ENCODE measurements at places on chromosomes 1 and 21. TPM values are rescaled to one million over a fixed set of nuclear protein-coding genes. Genes with fewer than 3 reads are reported as not detected.

GRCh38 chr1:193325042-193325441, 138.6 kb upstream of the B3GALT2 start:
- DNase-seq: no peak

DNA sequence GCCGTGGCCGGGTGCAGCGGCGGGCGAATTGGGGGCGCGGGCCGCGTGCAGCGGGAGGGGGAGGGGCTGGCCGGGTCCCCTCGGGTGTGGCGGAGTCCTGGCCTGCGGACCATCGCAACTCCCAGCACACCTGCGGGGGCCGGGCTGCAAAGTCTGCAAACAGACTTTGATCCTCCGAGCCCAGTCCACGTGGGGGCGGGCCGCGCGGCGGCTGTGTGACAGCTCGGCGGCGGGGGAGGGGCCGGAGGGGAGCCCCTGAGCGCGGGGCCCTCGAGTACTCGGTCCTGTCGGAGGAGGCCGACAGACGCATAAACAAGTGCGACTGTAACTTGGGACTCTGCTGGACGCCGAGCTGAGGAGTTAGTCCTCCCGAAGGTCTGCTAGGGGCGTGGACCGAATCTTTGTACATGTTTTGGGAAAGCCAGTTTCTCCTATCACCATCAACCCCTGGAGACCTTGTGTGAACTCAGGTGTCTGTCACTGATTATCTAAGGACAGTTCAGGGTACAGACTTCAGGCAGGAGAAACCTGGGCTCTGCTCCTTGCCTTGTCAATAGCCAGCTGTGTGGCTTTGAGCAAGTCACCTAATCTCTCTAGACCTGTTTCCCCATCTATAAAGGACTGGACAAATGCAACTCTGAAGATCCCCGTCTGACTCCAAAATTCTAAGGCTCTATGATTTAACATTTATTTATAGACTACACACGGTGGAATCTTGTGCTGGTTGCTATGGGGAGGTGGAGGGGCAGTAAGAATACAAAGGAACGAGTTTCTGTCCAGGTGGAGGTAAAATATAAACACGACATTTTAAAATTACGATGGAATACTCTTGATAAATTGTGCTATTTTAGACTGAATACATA, 710 bp upstream of the SLC30A1 start:
- no peak for DNase-seq

NOL9 gene
- 14.8 TPM for polyA plus RNA-seq

LCE1C gene
- not detected for polyA plus RNA-seq

DNA sequence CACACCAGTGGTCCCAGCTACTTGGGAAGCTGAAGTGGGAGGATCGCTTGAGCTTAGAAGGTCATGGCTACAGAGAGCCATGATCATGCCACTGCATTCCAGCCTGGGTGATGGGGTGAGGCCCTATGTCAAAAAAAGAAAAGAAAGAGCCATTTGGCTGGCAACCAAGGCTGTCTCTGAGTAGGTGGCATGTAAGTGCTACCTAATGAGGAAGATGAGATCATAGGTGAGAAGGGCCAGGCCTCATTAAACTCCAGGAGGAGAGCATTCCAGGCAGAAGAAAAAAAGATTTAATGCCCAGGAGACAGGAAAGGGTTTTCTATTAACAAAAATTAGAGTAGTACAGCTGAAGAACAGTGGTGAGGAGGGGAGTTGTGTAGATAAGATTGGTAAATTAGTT, 103.4 kb upstream of the ZNF678 start:
- DNase-seq: no peak

KCTD3 gene
- 78.1 TPM for polyA plus RNA-seq

DNA sequence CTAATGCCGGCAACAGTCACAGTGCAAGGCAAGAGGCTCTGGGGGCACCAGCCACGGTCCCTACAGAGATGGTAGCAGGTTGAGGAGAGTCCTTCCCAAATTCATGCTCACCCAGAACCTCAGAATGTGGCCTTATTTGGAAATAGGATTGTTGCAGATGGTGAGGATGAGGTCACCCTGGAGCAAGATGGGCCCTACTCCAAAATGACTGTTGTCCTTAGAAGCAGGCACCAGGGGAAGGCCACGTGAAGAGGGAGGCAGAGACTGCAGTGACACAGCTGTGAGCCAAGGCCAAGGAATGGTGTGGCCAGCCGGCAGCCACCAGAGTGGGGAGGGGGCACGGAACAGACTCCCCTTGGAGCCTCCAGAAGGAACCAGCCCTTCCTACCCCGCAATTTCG, 70.8 kb upstream of the CLDN14 start:
- DNase-seq: no peak

SPRR2E gene
- polyA plus RNA-seq: not detected

OR10K1 gene
- not detected for polyA plus RNA-seq

DNA sequence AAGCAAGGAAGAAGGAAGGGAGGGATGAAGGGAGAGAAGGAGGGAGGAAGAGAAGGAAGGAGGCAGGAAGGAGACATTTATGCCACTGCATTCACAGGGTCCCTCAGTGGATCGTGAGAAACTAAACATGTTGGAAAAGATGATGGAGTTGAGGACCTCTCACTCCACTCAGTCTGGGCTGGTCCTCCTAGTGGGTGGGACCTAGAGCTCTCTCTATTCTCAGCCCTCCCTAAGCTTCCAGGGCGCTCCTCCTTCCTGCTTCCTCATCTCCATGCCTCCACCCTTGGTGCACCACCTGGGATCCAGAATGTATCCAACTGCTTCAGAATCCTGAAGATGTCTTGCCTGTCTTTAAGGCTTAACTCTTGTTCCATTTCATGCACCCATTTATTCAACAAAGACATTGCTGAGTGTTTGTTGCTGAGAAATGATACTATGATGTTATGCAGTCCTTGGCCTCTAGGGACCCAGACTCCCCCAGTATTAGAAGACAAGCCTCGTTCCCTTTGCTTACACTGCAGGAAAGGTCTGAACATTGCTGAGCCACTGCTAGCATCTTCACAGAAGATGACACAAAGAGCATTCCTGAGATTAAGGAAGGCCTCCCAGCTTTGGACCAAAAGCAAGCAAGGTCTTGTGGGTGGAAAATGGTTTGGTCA, 88.5 kb downstream of the BEND5 start:
- no peak for DNase-seq

DNA sequence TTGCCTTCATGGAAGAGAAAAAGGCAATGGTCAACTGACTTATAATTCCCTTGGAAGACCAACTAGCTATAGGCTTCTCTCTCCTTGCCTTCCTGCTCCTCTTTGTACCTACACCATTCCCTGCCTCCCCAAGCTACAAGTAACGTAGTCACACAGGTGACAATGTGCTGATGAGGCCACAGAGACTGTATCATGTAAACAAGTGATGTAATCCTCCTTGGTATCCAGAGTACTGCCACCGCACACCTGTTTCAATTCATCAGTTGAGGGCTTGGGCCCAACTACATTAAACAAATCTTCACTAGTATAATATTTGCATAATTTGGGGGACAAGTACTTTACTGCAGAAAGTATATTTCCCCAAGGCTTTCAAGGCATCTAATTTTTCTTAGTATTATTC, 76.4 kb upstream of the SCYL3 start:
- DNase-seq: no peak

DNA sequence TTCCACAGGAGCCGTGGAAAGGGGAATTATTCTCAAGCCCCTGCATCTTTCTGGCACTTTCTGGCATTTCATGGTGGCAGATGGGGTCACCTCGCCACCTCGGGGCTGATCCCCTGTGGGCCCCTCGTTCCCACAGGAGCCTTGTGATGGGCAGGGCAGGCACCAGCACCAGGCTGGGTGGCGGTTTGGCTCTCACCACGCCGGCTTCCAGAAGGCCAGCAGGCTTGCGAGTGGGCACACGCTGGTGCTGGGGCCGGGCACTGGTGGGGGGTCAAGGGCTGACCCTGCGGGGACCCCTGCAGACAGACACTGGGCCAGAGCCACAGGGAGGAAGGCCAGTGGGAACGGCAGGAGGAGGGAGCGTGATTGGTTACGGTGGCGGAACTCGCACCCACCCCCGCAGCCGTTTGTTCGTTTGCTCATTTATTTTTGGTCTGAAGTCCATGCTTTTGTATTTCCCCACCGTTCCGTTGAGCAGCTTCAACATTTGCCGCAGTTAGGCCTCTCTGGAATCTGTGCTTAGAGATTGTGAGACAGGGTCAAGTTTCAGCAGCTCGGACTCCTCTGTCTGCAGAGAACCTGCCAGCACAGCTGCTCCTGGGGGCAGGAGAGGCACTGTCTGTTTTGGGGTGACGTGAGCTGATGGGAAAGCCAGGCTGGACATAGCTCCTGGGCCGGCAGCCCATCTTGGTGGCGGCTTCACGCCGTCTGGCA, 5.3 kb downstream of the COL18A1 start:
- no peak for DNase-seq

All from right renal cortex interstitium (tissue), 3 donors.